ENCODE measurements at places on chromosomes 3 and 15.

DNA sequence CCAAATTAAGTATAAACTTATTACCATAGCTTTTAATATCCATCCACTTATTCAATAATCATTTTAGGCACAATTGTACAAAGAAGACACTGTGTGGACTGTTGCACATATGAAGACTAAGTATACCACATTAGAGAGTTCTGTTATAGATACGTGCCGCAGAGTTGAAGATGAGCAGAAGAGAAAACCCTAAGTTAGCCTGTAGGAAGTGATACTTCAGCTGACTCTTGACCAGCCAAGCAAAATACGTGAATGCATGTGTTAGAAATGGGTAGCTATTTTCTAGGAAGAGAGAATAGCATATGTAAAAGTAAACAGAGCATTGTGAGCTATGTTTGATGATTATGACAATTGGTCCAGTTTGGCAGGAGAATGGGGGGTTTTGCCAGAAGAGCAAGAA lies 272.0 kb upstream of the ATP11B start:
- no peak for DNase-seq

GRCh38 chr15:29170521-29170920 lies 99.1 kb downstream of the NSMCE3 start:
- no peak for DNase-seq

- DNase-seq, result no peak
Measured at GRCh38 chr3:78049521-78049920, 1009.6 kb downstream of the ROBO2 start.

DNA sequence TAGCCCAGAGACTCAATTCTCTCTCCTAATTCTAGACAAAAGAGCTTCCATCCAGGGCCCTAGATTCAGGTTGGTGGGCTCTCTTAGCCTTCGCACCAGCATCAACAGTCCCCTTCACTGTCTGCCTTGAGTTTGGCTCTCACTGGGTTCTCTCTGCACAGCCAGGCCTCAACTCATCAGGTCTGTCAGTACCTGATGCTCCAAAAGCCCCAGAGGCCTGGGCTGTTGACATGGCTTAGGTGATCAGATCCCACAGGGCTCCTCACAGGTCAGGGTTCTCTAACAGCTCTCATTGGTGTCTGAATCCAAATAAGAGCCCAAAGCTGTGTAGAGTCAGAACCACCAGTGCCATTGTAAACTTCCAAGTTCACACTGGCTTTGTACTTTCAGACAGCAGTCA lies 206.6 kb upstream of the PPP2R3A start:
- no peak for DNase-seq

DNA sequence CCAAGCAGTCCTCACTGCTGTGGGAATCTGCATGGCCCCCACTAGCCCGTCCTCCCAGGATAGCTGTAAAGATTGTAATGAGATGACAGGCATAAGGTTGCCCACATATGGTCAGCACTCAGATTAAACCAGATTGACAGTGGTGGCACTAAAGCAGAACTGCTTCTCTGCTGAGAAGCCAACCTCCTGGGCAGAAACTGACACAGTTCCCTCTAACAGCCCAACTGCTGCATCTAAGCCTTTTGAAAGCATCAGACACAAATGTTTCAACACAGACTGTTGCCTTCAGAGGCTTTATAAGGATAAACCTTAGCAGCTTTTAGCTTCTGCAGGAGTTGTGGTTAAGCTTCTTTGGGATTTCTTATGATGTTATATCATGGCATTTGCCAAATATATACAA lies 13.0 kb downstream of the DCLK3 start:
- no peak for DNase-seq

GRCh38 chr3:67067251-67067650 lies 69.1 kb downstream of the KBTBD8 start:
- no peak for DNase-seq

GRCh38 chr15:87502173-87502572 lies 754.4 kb downstream of the NTRK3 start:
- no peak for DNase-seq

DNA sequence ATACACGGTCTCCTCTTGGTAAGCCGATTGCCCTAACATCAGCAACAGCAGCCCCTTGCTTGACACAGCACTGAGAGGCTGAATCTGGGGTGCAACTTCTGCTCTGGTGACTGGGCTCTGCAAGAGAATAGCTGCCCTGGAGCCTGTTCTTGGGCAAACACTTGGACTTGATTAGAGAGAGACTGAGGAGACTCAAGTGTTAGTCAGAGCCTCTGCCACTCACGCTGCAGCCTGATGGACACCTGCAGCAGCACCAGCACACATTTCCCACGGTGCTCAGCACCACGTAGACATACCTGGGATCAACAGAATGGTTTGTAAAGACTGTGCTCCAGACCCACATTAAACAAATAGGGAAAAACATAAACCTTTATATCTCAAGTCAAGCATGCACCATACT lies 35.8 kb upstream of the UMPS start:
- DNase-seq, result no peak

DNA sequence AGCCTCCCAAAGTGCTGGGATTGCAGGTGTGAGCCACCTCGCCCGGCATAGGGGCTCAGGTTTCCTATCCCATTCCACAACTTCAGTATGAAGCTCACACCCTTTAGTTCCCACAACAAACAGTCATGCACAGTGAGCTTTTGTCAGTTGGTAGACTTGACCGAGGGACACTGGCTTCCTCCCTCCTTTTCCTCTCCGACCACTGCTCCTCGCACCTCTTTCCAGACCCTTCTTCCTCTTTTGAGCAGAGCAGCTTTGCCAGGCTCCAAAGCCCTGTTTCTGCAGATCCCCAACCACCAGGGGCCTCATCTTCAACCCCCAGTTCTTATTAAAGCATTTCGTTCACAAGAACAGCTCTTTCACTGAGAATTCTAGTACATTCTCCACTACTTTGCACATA lies 12.7 kb upstream of the CILP start:
- no peak for DNase-seq

- DNase-seq, result no peak
Measured at GRCh38 chr3:17990390-17990789, 248.0 kb upstream of the TBC1D5 start.
